ENCODE measurements at places on chromosomes 5 and 9. TPM values are rescaled to one million over a fixed set of nuclear protein-coding genes. Genes with fewer than 3 reads are reported as not detected.

The LCN9 gene
- total RNA-seq, result not detected

The PTPN3 gene
- total RNA-seq, result 2.4 TPM

The C9orf152 gene
- total RNA-seq, result 0.12 TPM

The PCDHB8 gene
- 2.1 TPM for total RNA-seq

The MLANA gene
- total RNA-seq, result not detected

The PTPDC1 gene
- 3.5 TPM for total RNA-seq

The LIX1 gene
- total RNA-seq, result not detected

The SPATA31C1 gene
- not detected for total RNA-seq

The NR5A1 gene
- total RNA-seq, result 73.6 TPM

The TMEM252 gene
- total RNA-seq, result not detected

The CA9 gene
- 1.1 TPM for total RNA-seq

The DRD1 gene
- total RNA-seq, result 0.12 TPM

The NEURL1B gene
- total RNA-seq, result 36.3 TPM

The FOXI1 gene
- total RNA-seq, result not detected

The GLRA1 gene
- total RNA-seq, result not detected

The PCDHA11 gene
- 0.57 TPM for total RNA-seq

The SLC24A2 gene
- not detected for total RNA-seq

The UBQLN1 gene
- 94.4 TPM for total RNA-seq

The PPIC gene
- total RNA-seq, result 21.0 TPM

The NR4A3 gene
- total RNA-seq, result 177 TPM

The PKD2L2 gene
- total RNA-seq, result not detected

The C5orf52 gene
- not detected for total RNA-seq

The IFNB1 gene
- total RNA-seq, result not detected

The ACOT12 gene
- total RNA-seq, result not detected

The AKNA gene
- total RNA-seq, result 39.7 TPM

The PHYHD1 gene
- 24.8 TPM for total RNA-seq

The GNA14 gene
- total RNA-seq, result 7.6 TPM

The NANS gene
- 37.4 TPM for total RNA-seq
